ENCODE measurements at places on chromosomes 11 and 22.

DNA sequence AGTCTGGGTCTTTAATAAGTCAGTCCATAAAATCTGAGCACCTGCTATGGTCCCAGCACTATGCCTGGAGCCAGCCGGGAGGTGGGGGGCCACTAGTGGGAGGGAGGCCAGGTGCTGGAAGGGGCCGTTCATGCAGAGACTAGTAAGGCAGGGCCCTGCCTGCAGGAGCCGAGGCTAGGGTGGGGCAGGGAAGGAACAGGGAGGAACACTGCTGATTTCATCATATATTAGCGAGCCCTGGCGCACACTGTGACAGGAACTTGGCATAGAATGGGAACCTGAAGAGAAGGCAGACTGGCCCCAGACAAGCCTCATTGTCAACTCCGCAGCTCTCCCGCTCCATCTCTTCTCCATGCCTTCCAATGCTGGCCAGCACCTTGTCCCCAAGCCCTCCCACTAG is 7.1 kb downstream of the VSIG10L2 start:
- DNase-seq: no peak

DNA sequence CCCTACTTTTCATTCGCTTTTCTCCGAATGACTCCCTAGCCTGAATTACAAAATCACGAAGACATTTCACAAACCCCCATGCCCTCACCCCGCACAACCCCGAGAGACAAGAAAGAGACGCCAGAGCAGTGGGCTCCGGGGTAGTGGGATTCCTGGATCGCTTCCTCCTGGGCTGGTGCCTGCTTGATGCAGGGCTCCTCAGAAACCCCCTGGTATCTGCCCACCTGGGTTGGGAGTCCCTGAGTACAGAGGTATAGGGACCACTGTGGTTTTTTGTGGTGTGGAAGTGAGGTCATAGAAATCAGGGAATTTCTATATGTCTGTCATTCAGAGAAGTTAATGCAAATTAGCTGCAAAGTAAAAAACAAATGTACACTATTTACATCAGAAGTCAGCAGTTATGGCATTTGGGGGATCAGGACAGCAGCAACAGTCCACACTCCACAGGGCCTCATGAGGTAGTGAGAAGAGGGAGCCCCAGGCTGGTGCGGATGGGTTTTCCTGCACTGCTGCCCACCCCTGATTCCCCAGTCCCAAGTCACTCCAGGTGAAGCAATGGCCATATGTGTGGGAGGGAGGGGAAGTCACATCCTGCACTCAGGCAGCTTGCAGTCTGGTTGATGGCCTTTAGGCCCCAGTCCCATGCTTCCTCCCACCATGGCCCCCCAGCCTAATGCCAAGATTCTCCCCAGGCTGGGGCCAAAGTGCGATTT is 39.6 kb downstream of the BUD13 start:
- DNase-seq: no peak

DNA sequence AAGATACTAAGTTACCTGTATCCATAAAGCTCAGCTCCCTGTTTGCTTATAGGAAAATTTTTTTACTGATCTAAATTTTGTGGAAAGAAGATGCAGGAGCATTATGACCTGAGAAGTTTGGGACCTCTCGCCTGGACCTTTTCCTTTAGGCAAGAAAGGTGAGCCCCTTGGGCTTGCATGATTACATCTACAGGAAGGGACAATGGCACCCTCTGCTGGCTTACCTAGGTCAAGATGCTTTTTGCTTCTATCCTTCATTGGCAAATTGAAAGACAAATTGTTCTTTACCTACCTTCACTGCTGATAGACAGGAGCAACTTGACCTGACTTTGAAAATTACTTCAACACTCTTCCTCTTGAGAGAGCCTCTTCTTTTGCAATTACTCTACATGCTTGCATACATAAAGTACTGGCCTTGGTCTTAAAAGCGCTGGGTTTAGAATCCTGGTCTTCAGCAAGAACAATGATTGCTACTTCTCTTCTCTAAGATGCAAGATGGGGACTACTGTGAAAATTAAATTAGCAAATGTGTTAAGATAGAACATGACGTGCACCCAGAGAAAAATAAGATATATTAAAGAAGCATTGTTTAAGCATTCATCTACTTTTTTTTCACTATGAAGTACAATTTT is 147.2 kb downstream of the TRPC6 start:
- no peak for DNase-seq

DNA sequence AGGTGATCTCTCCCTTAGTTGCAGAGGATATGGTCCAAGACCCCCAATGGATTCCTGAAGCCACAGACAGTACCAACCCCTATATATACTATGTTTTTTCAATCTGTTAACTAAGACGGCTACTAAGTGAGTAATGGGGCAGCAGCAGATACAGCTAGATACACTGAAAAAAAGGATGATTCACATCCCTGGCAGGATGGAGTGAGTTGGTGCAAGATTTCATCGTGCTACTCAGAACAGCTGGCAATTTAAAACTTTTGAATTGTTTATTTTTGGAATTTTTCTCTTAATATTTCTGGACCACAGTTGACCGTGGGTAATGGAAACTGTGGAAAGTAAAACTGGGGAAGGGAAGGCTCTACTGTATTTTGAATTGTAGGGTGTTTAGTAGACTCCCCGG is 17.0 kb upstream of the TMEM218 start:
- no peak for DNase-seq

DNA sequence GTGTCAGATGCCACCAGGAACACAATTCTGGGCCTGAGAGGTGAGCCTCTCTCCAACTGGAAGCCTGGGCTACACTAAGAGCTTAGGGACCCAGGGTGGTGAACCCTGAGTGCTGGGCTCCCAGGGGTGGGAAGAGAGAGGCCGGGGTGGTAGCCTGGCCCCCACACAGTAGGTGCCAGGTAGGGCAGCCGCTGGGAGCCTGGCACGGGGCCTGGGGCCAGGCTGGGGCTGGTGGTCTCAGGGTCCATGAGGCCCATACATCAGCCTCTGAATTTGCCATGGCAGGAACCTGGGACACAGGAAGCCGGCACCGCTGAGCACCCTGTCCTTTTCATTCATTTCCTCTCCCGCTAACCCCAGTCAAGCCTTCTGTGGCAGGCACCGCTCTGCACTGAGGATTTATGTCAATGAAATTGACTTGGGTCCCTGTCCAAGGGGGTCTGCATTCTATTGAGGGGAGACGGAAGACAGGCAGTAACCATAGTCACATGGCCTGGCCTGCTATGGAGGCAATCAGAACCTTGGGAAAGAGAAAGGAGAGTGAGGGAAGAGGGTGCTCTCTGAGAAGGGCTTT is 8.6 kb downstream of the MYEOV start:
- DNase-seq: no peak

GRCh38 chr22:31160328-31160978 is 471 bp downstream of the RNF185 start:
- DNase-seq: no peak

DNA sequence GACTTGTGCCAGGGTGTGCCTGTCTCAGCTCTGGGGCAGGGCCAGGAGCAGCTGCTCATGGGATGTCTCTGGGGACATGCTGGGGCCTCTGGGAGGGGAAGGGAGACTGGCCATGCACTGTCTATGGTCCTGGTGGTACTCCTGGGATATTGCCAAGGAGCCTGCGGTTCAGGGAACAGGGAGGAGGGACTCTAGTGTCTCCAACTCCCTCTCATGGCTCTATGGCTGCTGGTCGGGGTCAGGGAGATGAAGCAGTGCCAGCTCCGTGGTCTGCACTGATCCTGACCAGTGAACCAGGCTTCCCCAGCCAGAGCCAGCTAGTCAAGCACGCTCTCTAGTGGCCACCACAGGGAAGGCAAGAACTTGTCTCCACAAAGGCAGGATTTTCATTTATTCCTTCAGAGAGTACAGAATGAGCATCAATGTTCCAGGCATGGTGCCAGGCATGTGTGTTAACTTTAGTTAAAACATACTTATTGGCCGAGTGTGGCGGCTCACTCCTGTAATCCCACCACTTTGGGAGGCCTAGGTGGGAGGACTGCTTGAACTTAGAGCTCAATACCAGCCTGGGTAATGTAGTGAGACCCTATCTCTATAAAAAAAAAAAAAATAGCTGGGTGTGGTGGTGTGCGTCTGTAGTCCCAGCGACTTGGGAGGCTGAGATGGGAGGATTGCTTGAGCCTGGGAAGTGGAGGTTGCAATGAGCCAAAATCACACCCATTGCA is 2.5 kb upstream of the BEST1 start:
- DNase-seq: peak; percentile 9

DNA sequence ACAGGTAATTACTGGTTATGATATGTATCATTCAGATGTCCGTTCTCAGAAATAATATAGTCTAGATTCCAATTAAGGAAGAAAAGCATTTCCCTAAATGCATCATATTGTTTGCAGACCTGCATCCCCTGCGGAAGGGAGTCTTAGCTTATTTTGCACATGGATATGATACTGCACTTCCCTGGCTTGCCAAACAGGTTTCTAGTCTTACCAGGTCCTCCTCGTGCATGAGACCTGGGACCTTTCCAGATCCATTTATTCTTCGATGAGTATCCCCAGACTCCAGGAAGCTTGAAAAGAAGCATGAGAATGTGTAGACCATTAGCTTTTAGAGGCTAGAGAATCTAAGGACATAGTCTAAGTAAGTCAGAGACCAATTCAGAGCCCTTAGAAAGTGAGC is 30.6 kb downstream of the CYB5R2 start:
- no peak for DNase-seq

- no peak for DNase-seq
Observed at GRCh38 chr11:26286472-26287066, 45.4 kb upstream of the ANO3 start.

- no peak for DNase-seq
Observed at GRCh38 chr11:10378362-10378761, 73.5 kb downstream of the ADM start.

DNA sequence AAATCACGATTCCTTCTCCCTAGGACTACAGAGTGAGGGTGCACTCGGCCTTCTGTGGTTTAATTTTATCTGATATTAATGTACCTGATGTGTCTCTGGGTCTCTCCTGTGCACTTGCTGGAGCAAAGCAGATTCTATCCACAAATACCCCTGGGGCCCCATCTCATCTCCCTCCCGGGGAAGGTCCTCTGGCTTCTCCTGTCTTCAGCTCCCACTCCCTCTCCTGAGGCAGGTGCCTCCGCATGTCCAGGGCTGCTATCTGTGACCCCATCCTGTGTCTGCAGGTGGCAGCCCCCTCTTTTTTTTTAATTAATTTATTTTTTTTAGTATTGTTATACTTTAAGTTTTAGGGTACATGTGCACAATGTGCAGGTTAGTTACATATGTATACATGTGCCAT is 558.7 kb downstream of the BRD1 start:
- no peak for DNase-seq

DNA sequence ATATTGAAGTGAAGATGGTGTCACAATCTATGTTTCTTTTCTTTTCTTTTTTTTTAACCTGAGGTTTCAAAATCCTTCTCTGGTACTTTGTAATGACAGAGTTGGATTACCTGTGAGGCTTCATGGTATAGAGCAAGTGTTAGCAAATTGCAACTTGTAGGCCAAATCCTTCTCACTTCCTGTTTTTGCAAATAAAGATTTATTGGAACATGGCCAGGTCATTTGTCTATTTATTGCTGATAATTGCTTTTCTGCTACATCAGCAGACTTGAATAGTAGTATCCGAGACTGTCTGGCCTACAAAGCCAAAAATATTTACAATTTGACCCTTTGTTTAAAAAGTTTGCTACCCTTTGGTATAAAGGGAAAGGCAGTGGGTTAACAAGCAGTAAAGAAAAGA is 1059.4 kb upstream of the CCDC90B start:
- no peak for DNase-seq

DNA sequence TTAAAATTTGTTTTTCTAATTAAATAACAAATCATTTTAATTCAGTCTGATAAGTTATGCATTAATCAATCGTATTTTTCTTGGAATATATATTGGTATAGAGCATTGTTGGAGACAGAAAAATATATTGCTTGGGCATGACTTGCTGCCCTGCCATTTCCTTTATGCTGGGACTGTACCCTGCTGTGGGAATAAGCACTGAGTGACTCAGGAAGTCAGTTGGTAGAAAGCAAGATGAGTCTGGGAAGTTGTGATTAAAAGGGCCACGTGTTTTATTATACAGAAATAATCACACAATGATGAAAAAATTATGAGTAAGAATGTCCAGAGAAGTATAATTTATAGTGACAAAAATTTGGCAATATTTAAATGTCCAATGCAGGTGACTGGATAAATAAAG is 139.5 kb downstream of the KIF18A start:
- no peak for DNase-seq

- no peak for DNase-seq
Observed at GRCh38 chr22:28180804-28181731, 262.0 kb upstream of the PITPNB start.

- no peak for DNase-seq
Observed at GRCh38 chr22:37275622-37276021, 6.7 kb upstream of the CYTH4 start.

GRCh38 chr11:63880403-63880790 is 36.6 kb downstream of the RCOR2 start:
- DNase-seq: no peak

DNA sequence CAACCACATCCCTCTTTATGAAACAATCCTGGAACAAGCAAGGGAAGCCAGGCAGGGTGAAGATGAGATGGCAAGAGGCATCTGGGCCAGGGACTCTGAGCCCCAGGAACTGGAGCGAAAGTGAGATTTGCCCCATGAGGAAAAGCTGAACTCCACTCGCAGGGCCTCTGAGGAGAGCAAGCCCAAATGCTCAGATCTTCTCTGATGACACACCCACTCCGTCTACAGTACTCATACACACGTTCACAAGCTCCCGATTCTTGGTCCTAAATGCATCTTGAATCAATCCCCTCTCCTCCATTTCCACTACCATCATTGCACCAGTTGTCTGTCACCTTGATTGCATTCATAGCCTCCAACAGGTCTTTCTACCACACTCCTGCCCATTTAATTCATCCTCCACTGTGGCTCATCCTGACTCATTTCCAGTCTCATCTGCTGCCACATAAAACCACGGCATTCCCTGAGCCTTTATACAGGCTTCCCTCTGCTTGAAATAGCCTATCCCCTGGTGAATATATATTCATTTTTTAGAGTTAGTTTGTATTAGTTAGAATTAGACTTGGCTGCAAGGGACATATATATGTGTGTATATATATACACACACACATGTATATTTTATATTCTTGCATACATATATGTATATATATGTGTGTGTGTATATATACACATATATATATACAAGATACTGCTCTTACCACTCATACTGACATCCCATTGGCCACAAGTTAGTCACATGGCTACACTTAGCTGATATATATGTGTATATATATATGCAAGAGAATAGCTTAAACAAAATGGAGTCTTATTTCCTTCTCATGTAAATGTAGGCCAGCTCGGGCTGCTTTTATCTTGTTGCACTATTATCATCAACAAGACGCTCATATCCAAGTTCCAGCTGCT is 1.4 kb upstream of the APOA5 start:
- DNase-seq: no peak

- no peak for DNase-seq
Observed at GRCh38 chr11:58805065-58805464, 39.4 kb downstream of the GLYATL2 start.

DNA sequence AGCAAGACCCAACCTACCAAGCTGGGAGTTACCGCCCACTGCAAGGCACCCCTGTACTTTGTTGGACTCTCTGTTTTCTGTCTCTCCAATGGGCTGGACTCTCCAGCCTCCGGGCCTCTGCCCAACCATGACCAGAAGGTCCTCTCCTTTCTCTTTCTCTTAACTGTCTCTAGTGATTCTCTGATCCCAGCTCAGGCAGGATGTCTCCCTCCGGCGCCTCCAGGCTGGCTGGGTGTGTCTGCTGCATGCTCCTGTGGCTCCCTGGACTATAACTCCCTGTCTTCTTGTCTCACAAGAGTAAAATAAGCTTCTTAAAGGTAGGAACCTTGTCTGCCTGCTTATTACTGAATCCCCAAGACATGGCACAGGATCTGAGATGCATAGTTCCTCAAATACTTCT is 36.3 kb downstream of the TIMP3 start:
- DNase-seq: no peak

GRCh38 chr11:59866397-59866796 is at the start of gene TCN1:
Gene TCN1 (minus strand): TSS chr11:59866487. CDS start chr11:59866470, 17 bp downstream.
- DNase-seq: no peak
